ENCODE measurements at places on chromosomes 4 and X.

- DNase-seq = no peak
These were observed 1892.3 kb upstream of the PCDH7 start for GRCh38 chr4:28827866-28828265.

DNA sequence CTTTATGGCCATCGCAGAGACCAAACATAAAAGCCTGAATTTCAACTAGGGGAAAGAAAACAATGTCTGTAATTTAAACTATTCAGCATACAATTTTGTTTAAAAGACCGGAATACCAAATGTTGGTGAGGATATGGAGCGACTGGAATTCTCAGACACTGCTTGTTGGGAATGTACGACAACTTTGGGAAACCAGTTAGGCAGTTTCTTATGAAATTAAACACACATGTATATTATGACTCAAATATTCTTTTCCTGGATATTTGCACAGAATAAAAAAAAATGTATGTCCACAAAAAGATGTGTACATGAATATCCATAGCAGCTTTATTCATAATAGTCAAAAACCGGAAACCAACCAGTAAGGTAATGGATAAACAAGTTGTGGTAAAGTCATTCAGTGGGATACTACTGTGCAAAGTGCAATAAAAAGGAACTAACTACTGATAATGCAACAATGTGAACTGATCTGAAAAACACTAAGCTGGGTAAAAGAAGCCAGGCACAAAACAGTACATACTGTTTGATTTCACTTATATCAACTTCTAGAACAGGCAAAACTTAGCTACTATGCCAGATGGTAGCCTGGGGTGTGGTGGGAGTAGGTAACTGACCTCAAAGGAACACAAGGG, 152.7 kb upstream of the FTHL17 start:
- DNase-seq = no peak

DNA sequence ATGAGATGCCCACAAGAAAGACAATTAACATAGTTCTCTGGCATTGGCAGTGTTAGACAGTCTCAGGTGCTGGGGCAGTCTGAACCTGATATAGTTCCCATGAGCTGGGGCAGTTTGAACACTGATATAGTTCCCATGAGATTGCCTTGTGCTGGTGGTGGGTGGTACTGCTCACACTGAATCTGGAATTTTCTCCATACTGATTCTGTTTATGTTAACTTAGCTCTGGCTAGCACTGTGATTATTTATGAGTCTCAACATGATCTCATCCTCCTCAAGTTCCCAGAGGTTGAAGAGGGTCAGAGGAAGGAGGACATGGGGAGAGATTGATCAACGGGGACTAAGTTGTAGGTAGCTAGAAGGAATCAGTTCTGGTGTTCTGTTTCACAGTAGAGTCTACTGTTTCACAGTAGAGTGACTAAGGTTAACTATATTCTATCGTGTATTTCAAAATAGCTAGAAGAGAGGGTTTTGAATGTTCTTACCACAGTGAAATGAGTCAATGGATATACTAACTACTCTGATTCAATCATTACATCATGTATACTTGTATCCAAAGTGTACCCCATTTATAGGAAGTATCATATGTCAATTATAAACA, 379.9 kb downstream of the ADAM29 start:
- peak; percentile 19 for DNase-seq

- DNase-seq = peak; percentile 66
These were observed 155.0 kb downstream of the MSL3 start for GRCh38 chrX:11913001-11913400.

DNA sequence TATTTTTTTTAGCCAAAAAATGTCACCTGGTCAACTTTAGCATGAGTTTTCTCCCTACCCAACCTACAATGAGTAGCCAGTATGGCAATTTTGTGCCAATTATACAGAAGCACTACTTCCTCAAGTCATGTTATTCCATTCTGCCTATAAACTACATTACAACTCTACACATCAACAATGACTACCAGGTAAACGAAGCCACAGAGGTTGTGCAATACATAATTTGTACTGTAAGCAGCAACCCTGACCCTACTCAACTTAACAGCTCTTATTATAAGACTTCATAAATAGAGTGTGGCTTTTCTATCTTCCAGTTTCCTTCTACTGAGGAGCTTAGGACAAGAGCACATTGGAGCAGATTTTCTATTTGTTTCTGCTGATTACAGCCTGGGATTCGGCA, 160.5 kb downstream of the HS3ST1 start:
- DNase-seq = no peak

GRCh38 chr4:181143250-181143854, 1099.8 kb upstream of the TENM3 start:
- DNase-seq = peak; percentile 70

- no peak for DNase-seq
These were observed 3.6 kb upstream of the LIMCH1 start for GRCh38 chr4:41534404-41534803.

DNA sequence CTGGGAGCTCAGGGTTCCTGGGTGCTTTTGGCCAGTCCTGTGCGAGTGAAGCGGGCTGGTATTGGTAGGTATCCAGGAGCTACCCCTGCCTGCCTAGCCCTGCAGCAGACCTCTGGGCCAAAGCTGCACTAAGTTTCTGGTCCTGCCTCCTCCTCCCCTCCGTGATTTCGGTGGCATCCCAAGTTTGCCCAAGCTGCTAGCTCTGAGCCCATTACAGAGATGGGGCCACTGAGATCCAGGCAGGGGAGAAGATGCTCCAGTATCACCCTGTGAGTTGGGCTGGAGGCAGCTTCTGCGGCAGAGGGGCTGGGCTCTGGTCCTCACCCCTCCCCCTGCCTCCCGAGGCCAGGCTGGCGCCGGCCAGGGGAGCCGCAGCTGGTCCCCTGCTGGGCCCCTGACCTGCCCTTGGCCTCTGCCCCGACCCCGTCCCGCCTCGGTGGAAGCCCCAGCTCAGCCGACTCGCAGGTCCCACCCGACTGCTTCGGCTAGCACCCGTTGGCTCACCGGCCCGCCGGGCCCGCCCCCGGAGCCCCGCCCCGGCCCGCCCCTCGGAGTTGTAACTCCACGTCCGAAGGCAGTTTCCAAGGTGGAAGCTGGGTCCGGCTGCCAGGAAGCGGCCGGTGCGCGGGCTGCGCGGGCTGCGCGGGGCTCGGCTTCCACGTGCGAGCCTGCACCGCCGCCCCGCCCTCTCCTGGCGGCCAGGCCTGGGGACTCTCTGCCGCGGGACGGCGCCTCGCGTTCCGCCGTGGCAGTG, at the start of gene DUSP9:
Gene DUSP9 (plus strand): TSS at position 584 of the 754 bp plus-strand sequence. CDS start 751 bp downstream, outside the sequence.
- DNase-seq = peak; percentile 48

- DNase-seq = peak; percentile 88
These were observed 682.9 kb upstream of the GALNTL6 start for GRCh38 chr4:171130256-171130801.

- DNase-seq = no peak
These were observed 114.9 kb downstream of the ZNF827 start for GRCh38 chr4:145823743-145824142.

- no peak for DNase-seq
These were observed 1092.6 kb upstream of the PCDH10 start for GRCh38 chr4:132056496-132056895.
